ENCODE measurements at places on chromosomes 3 and 15.

- no peak for DNase-seq
These were observed 183.4 kb upstream of the TOPAZ1 start for GRCh38 chr3:44058022-44058867.

- no peak for DNase-seq
These were observed 650.7 kb upstream of the ALCAM start for GRCh38 chr3:104715972-104716371.

- DNase-seq = no peak
These were observed 51.6 kb downstream of the ACAD9 start for GRCh38 chr3:128931046-128931445.

DNA sequence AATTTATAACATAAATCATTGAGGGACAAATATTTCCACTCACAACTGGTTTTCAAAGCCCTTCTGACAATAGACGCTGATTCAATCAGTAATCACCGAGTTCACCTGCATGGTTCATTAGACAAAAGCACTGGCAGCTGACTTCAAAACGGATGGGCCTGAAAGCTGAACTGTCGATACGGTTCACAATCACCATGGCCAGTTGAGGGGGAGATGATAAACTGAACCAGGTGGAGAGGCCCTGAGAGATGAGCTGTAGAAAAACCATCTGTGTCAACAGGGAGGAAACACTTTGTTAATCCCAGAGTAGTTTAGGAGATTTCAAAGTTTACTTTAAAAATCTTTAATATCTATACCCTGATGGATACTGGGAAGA is 75.0 kb downstream of the PEX5L start:
- no peak for DNase-seq

DNA sequence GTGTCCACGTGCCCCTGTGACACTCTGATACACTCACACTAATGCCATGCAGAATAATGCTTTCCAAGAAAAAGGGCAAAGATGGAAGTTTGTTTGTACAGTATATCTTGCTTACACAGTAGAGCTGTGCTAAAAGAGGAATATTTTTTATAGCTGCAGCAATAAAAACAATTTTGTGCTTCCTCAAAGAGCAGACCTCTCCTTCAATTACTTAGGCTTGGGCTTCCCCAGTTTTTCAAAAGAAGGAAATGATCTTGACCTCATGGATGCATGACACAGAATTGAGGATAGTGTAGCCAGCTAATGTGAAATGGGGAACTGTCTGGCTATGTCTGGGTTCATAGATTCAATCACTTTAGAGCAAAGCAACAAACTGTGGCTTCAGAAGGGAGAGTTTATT is 137.4 kb downstream of the STT3B start:
- no peak for DNase-seq

- DNase-seq = no peak
These were observed 33.8 kb upstream of the GYG1 start for GRCh38 chr3:148957586-148957985.
